GM12878 (cell line): ENCODE measurements at places on chromosomes 4 and X. TPM values are rescaled to one million over a fixed set of nuclear protein-coding genes. Genes with fewer than 3 reads are reported as not detected.

Gene POLN
- 1.2 and 1.3 TPM in 2 replicates for polyA plus RNA-seq

Gene MAGEB10
- polyA plus RNA-seq, result not detected in 2 replicates

Gene FRAS1
- 0.08 and 0.09 TPM in 2 replicates for polyA plus RNA-seq

Gene KLHL2
- polyA plus RNA-seq, result 1.7 and 4.8 TPM in 2 replicates

Gene KLHL13
- 10.0 and 10.8 TPM in 2 replicates for polyA plus RNA-seq

Gene CLDN22
- not detected in 2 replicates for polyA plus RNA-seq

Gene RIPPLY1
- polyA plus RNA-seq, result not detected in 2 replicates

Gene SPANXN3
- polyA plus RNA-seq, result not detected in 2 replicates

Gene GLOD5
- not detected in 2 replicates for polyA plus RNA-seq

Gene TLR7
- polyA plus RNA-seq, result 23.3 and 23.4 TPM in 2 replicates

Gene MYOZ2
- not detected in 2 replicates for polyA plus RNA-seq

Gene TLR10
- 45.9 and 50.0 TPM in 2 replicates for polyA plus RNA-seq

Gene PHF8
- polyA plus RNA-seq, result 13.9 and 15.4 TPM in 2 replicates

Gene TRO
- polyA plus RNA-seq, result 0.31 and 0.35 TPM in 2 replicates

Gene UGT2A1
- not detected in 2 replicates for polyA plus RNA-seq

Gene FOXO4
- polyA plus RNA-seq, result 1.2 and 1.3 TPM in 2 replicates

Gene BEX1
- polyA plus RNA-seq, result not detected in 2 replicates

Gene TXK
- 0.89 and 0.91 TPM in 2 replicates for polyA plus RNA-seq

Gene GLA
- polyA plus RNA-seq, result 28.9 and 29.8 TPM in 2 replicates
